ENCODE measurements at places on chromosomes 12 and 14.
A peak's percentile ranks its signal among the peaks of the same experiment; 100 is the strongest.

DNA sequence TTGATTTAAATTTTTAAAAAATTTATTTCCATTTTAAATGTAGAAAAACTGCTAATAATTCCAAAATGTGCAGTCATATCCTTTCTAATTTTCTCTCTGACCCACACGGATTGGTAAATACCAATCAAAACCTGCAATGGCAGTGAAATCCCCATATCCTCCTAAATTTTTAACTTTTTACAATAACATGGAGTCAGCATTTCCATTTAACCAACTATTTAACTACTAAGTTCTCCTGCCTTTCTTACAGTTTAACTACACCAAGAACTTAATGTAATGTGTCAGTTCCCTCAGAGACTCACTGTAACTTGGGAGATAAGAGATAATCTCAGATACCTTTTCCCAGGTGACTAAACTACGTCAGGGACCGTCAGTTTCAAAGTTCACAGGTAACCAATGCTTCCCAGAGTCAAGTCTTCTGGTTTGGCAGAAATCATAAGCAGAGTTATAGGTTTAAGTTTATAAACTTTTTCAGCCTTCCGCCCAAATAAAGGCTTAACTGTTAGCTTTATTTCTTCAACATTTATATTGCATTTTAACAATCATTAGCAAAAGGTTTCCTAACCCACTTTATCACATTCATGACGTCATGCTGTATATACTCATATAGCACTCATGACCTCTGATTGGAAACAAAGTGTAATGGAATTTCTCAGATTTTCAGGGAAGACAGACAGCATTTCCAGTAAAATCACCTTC, 7.6 kb downstream of the KRAS start:
- no peak for DNase-seq

GRCh38 chr12:1291601-1292332, 300.7 kb downstream of the ERC1 start:
- no peak for DNase-seq

DNA sequence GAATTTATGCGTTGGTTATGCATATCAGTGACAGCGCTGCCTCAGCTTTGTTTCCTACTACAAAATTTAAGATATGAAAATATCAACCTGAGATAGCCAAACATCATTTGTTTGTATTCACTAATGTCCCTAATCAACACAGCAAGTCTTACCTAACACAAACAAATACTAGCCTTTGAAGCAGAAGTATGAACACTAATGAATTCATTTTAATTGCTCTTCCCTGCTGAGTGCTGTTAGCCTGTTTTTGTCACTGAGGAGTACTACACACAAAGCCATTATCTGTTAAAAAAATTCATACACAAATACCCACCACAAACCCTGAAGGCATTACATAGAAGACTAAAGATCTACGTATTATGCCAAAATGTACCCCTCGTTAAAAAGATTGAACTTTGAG, 150.8 kb downstream of the HELB start:
- DNase-seq = peak; percentile 62

DNA sequence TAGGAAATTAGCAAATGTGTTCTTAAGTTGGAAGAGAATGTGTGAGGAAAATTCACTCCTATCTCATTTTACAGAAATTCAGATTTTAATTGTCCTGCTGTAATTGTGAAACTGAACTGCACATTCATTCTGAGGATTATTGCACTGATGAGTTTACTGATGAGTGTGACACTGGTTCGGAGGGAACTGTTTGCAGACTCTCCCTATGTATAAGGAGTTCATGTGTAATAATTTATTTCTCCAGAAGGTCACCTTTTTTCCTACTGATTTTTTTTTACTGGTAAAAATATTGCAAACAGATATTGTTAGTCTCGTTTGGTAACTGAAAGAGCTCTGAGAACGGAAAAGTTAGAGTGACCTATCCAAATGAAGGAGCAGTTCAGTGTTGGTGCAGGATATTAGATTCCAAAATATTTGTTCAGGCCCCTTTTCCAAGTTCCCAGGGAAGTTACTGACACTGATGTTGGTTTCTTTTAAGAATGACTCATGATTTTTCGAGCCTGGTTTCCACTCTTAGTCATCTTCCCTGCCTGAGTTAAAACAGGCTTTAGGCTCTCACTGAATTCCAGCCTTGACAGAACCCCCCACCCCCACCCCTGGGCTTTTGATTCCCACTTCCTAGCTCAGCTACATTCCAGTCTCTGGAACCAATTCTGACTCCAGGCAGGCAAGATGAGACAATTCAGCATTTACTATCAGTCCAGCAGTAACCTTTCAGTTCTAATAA, 18.4 kb downstream of the ANO6 start:
- DNase-seq = no peak

DNA sequence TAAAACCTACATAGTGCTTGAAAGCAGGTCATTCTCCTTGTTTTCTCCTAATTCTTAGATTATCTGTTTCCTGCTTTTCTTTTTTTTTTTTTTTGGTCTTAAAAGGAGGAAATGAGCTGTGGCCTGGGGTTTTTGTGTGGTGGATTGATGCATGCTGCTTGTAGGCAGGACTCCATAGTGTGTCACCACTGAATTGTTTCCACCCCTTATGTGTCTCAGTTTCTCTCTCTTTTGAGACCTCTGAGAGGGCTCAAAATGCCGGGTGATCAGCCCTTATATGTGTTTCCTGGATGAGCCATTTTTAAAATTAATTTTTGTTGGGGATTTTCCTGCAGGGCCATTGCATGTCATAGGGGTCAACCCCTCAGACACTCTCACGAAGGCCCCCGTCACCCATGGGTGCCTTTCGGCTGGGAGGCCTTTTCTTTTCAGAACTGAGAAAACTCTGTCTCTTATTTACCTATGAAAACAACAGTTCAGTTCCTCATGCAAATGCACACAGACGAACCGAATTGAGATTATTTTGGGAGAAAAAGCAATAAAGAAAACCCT, 32.0 kb upstream of the LRRK2 start:
- no peak for DNase-seq

- DNase-seq = no peak
These were observed 242.9 kb downstream of the CHST11 start for GRCh38 chr12:104699489-104700190.

- no peak for DNase-seq
These were observed 19.8 kb downstream of the KRT80 start for GRCh38 chr12:52171950-52172512.

- DNase-seq = no peak
These were observed 122.5 kb downstream of the ZFP36L1 start for GRCh38 chr14:68670359-68670715.

DNA sequence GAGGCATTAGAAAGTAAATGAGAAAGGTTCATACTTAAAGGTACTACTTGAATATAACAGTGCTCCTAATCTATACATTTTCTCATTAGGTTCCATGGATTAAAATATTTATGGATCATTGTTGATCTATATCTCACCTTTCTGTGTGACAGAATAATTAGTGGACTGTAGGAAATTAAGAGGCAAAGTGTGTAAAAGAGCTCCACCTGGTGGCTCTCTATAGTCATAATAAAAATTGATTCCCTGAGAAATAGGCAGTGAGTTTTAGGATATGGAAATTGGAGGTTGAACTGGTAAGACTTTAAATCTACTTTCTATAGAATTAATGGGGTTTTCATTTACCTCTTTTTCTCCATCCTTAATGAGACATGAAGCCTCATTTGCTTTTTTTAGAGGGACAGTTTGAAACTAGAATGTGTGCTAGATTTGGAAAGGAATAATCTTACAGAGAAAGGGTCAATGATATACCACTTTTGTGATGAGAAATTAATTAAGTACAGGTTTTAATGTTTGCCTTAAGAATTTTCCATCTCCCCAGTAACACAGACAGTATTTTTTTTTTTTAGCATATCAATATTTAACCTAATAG, 11.8 kb upstream of the DERA start:
- DNase-seq = no peak

DNA sequence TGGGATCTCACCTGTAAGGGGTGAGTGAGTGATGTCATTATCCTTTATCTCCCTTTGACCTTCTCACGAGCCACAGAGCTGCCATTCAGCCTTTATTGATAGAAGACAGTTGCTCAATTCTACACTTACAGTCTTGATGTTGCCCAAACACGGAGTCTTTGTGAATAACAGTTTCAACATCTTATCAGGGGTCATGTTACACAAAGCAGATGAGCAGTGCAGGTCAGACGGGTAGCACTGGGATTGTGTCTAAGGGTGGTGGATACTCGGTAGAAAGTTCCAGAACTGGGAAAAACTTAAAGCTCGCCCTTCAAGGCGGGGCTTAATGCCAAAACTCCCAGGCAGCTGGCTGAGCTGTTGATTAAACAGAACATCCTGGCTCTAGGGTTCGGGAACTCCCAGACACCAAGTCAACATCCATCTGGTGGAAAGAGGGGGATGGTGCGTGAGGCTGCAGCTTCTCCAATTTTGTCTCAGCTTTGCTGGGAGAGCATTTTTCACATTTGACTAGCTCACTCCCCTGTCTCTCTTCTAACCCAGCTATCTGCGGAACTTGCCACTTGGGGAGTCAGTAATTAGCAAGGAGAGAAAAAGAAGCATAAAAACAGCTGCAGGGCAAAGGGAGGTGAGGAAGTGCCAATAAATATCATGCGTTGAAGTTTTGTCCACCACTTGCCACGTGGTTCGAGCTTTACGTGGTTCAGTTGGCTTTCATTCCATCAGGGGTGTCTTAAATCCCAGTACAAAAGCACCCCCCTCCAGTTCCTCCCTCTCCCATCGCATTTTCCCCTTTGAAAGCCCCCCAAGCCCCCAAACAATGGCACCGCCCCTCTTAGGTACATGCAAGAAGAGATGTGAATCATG, 31.0 kb downstream of the FOXN4 start:
- DNase-seq = no peak

DNA sequence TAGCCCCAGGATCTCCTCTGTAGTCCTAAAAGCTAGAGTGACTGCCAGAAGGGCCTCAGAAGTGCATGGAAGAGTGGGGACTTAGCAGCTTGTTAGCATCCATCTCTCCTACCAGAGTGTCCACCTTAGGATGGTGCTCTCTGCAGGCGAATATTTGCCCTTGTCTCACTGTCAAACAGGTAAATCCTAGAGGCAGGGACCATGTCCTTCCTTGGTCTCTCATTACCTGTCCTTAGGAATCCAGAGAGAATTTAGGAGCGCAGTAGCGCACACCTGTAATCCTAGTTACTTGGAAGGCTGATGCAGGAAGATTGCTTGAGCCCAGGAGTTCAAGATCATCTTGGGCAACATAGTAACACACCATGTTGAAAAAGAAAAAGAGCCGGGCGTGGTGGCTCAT, 21.4 kb downstream of the AGAP2 start:
- DNase-seq = no peak

DNA sequence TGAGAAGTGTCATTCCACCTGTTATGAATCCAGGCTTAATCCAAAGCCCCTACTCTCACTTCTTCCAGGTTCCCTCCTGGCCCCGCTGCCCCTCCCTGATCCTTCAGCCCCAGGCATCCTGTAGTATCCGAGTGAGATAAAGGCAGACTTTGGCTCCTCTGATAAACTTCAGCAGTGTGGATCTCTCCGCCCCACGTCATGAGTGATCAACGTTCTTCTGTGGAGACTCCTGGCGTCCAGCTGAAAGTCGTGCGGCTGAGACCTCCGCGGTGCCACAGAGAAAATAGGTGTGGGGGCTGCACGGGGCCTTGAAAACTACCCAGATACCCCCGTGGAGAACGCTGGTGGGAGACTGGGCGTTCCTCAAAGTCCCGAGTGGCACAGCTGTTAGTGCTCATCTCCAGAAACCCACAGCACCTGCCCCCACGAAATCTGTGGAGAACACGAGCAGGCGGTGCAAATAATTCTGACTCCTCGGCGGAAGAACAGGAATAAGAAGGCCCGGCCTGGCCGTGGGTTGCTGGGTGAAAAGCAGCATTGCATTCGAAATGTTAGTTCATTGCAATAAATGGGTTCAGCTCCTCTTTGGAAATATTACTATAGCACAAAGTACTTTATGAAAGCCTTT, 180.0 kb upstream of the RGS6 start:
- no peak for DNase-seq

GRCh38 chr12:45477526-45477925, 252.0 kb upstream of the ARID2 start:
- no peak for DNase-seq

DNA sequence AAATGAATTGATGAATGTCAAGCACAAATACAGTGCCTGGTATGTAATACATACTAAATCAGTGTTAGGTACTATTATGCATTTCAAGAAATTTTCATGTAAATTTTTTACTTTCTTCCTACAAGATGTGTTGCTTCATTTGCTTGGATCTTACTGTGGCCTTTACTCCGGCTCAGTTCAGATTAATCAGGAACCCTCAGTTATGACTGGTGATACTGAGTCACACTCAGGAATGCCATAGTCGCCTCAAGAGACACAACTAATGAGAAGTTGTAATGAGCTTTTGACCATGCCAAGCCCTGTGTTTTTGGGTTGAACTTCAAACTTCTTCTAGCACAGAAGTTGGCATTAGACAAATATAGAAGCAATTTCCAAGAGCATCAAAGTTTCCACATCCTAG, 96.0 kb downstream of the TGFB3 start:
- no peak for DNase-seq

GRCh38 chr12:118098401-118098800, 5.4 kb downstream of the VSIG10 start:
- no peak for DNase-seq

Measured in NCI-H2081 treated with DMSO at 0.1 percent for 48 hours (cell line).